ENCODE measurements at places on chromosomes 16 and 17.

DNA sequence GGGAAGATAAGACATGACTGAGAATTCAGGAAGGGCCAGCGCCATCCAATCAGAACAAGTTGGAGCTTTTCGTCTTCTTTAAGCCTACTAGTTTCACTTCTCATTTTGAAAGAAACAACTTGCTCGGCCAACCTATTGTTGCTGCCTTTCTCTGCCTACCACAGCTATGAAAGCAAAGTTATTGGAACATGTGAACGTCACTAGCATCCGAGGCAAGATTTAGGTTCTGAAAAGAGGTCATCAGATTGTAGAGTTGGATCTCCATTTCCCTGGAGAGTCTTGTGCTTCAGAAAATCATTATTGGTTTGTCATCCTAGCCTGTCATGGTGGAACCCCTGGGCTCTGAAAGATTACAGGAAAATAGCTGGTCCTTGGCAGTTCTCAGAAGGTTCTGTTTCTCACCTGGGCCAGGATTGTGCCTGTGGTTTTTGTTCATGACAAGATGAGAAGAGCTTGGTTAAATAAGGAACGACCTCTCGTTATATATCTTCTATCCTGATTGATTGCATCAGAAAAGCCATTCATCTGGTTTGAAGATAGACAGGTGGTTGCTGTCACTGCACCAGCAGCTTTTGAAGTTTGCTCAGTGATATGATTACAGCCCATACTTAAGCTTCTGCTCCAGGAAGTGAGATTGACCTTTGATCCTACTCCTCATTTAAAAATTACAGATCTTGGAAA is 25.3 kb downstream of the CDH13 start:
- DNase-seq: no peak

DNA sequence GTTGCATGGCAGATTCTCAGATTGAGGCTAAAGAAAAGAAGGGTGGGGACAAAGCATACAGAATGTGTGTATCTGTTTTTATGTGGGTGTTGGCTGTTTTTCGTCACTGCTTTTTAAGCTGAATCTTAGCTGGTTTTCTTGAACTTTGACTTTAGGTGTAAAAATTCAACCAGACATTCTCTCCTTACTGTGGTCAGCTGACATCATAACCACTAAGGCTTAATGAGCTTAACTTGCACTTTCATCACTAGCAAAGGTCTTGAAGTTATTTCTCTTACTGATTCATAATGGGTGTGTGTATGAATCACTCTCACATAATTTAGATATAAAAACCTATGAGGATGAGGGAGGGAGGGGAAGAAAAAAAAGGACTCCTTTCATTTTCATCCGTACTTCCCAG is 4.0 kb upstream of the CDC6 start:
- DNase-seq: no peak

GRCh38 chr17:82029990-82030469 is 1.4 kb upstream of the RAC3 start:
- DNase-seq: no peak

GRCh38 chr16:52597772-52598483 is 51.0 kb upstream of the TOX3 start:
- DNase-seq: no peak

DNA sequence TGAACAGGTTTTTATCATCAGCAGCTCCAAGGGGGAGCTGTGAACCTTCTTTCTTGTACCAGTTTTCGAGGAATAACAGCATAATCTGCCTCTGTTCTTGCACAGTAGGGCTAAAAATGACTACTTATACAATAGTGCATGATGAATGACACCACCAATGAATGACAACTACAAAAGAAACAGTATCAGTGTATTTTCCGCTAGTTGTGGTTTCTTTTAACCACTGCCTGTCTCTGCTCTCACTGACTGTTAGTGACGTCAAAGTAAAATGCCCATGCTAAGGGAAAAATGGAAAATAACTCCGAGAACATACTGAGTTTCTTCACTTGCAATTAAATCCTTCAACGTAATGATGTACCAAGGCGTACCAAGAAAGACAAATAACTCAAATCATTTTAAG is 294.9 kb downstream of the MAP2K6 start:
- no peak for DNase-seq

GRCh38 chr17:39462631-39463375 is 1.5 kb downstream of the CDK12 start:
- no peak for DNase-seq

GRCh38 chr17:3534881-3535252 is 22.7 kb downstream of the TRPV3 start:
- DNase-seq: no peak

DNA sequence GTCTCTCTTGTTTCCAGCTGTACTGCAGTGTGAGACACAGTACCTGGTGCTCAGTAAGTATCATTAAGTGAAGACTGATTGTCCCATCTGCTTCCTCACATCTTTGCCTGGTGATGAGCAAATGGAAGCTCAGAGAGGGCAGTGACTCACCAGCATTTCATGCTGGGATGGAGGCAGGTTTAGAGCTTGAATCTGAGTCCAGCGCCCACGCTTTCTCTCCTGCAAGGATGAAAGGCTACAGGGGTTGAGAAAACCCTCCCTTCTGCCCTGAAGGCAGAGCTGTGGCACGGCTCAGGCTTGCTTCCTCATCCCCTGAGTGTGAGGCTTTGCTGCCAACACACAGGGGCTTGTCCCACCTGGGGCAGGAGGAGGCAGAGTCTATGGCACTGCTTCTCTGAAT is 1.5 kb upstream of the RNF112 start:
- no peak for DNase-seq

DNA sequence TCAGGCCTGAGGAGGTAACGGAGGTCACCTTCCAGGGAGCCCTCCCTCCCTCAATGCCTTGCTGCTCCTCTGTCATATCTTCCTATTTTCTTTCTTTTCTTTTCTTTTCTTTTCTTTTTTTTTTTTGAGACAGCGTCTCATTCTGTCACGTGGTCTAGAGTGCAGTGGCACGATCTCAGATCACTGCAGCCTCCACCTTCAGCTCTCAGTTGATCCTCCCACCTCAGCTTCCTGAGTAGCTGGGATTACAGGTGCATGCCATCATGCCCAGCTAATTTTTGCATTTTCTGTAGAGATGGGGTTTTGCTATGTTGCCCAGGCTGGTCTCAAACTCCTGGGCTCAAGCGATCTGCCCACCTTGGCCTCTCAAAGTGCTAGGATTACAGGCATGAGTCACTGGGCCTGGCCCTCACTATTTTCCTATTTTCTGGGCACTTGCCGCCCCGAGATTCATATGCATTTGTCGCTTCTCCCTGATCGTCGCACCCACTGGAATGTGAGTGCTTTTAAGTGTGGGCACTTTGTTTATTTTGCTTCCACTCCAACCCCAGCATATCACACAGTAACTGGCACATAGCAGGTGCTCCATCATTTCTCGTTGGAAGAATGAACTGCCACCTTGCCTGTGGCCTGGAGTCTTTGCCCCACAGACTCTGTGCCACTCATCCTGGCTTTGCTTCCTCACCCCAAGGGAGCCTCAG is 31.7 kb downstream of the CPNE2 start:
- no peak for DNase-seq

GRCh38 chr17:79412110-79412509 is 198.7 kb downstream of the RBFOX3 start:
- no peak for DNase-seq

GRCh38 chr17:15913826-15914225 is 31.1 kb upstream of the ADORA2B start:
- DNase-seq: no peak

DNA sequence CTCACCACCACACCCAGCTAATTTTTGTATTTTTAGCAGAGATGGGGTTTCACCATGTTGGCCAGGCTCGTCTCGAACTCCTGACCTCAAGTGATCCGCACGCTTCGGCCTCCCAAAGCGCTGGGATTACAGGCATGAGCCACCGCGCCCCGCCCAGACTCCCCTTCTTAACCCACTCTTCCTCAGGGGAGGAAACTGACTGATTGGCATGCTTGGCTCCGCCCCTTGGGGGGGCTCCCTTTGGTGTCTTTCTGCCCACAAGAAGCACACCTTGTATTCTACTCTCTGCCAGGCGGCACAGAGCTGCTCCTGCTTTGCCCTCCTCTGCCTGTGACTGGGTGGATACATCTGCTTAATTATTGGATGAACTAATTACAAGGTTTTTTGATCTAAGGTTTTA is 4.7 kb upstream of the ASGR2 start:
- no peak for DNase-seq

DNA sequence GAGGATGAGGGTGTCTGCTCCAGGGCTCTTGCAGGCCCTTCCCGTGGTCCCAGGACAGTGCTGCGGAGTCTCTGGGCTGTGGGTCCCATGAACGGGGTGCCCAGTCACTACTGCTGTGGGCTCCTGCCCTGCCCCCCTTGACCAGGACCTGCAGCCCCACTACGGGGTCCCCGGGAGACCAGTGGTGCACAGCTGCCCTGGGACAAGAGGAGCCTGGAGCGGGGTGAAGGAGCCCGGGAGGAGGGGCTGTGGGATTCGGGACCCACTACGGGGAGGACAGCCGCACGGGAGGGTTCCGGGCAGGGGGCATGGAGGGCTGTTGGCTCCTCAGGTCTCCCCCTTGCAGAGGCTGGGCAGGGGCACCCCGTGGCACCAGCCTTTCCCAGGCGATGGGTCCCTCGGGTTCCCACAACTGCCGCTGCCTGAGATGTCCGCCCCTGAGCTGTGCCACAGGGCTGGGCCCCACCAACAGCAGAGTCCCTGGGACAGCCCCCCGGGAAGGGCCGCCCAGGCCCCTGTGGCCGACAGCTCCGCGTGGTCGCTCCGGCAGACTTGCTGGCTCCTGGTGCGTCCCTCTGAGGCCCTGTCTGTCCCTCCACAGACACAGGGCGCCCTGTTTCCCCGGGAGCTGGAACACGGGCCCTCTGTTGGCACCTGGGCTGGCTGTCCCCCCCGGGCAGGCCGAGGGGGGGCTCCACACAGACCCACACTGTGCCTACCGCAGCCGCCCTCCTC is 52.1 kb upstream of the GNG13 start:
- DNase-seq: no peak

- DNase-seq: no peak
These were observed 47.1 kb downstream of the ABAT start for GRCh38 chr16:8721336-8722024.

DNA sequence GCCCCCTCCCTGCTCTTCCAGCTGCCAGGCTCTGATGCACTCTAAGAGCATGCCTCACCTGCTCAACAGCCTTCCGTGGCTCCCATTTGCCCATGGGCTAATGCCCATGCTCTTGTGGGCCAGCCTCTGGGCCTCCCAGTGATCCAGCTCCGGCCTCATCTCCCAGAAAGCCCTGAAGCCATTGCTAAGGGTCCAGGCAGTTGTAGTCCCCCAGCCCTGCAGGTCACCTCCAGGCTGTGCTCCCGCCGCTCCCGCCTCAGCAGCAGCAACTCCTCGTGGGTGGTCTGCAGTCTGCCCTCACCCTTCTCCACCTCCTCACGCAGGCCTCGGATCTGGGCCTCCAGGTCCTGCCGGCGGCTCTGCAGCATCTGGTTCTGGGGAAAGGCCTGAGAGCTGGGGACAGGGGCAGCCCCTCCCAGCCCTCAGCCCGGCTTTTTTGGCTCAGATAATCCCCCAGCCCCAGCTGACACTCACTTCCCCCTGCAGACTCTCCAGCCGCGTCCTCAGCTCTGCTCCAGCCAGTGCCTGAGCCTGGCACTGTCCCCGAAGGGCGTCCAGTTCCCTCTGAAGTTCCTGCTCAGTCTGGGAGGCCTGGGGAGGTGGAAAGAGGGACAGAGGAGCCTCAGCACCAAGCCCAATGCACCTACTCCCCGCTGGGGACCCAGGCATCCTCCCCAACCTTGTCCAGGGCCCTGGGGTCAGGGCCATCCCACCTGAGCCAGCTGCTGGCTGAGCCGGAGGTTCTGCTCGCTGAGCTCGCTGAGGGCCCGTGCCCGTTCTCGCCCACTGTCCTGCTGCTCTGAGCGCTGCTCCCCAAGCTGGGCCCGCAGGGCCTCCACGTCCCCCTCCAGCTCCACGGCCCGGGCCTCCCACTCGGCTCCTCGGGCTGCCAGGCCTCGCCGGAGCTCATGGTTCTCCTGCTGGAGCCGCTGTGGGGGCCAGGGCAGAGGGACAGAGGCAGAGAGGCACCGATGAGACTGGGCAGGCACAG is 6.2 kb downstream of the BICDL2 start:
- DNase-seq: no peak

DNA sequence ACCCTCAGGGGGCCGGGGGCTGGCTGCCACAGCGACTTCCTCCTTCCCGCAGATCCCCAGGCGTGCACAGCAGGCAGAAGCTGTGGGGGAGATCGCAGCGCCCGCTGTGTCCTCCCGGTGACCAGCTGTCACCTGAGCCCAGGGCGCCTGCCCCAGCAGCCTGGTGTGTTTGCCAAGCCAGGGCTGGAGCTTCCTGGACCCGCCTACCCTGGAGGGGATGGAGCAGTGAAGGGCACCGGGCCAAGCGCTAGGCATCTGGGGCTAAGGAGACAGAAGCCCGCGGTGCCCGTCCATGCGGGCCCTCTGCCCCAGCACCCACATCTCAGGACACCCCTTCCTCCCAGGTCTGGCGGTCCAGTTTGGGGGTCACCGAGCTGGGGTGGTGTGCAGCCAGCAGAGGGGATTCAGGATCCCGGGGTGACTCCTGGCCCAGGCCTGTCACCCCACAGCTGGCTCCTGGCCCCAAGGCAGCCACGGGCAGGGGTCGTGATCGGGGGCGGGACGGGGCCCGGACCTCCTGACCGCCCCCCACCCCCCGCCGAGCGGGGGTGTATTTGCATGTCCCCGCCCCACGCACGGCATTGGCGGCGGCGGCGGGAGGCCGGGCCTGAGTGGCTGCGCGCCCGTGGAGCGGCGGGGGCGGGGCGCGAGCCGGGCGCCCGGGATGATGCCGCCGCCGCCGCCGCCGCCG is at the start of gene RAB26:
Gene RAB26 (plus strand): TSS at position 645 of the 691 bp plus-strand sequence. CDS start 159 bp downstream, outside the sequence.
- DNase-seq: no peak

- no peak for DNase-seq
These were observed 39.2 kb upstream of the ABCC12 start for GRCh38 chr16:48194828-48195556.

DNA sequence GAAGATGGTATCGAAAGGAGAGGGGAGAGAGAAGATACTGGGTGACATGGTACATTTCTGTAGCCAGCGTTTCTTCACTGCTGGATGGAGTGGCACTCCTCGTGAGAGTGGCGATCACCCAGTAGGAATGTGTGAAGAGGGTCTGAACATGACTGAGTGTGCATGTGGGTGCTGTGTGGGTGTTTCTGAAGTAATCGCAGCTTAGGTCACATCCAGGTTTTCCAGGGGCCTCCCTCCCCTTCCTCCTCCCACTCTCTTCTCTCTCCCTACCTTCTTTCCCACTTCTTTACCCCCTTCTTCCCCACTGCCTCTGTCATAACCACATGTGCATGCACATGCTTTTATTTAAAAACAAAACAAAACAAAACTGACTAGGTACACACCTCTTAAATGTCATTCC is 1.8 kb downstream of the CLEC3A start:
- no peak for DNase-seq

DNA sequence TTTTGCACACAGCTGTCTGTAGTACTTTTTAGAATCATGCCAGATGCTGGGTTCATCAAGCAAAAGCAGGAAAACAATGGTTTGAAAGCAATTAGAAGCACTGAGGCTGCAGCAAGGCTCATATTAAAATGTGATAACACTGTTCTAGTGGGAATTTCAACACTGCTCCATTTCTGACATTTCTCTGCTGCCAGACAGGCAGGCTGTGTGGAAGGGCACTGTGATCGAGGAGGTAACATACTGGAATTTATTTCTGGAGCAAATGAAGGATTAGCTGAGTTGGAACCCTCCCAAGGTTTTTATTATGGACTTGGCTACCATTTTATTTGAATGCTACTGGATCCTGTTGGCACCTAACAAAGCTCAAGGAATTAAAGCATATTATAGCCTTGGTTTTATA is 66.9 kb downstream of the SKAP1 start:
- no peak for DNase-seq

Measured in cortex of kidney (tissue), 1 donor.